ENCODE measurements at places on chromosomes 7 and 10. TPM values are rescaled to one million over a fixed set of nuclear protein-coding genes. Genes with fewer than 3 reads are reported as not detected.

Gene GRID2IP
- not detected for total RNA-seq

Gene TDRD1
- 0.21 TPM for total RNA-seq

DNA sequence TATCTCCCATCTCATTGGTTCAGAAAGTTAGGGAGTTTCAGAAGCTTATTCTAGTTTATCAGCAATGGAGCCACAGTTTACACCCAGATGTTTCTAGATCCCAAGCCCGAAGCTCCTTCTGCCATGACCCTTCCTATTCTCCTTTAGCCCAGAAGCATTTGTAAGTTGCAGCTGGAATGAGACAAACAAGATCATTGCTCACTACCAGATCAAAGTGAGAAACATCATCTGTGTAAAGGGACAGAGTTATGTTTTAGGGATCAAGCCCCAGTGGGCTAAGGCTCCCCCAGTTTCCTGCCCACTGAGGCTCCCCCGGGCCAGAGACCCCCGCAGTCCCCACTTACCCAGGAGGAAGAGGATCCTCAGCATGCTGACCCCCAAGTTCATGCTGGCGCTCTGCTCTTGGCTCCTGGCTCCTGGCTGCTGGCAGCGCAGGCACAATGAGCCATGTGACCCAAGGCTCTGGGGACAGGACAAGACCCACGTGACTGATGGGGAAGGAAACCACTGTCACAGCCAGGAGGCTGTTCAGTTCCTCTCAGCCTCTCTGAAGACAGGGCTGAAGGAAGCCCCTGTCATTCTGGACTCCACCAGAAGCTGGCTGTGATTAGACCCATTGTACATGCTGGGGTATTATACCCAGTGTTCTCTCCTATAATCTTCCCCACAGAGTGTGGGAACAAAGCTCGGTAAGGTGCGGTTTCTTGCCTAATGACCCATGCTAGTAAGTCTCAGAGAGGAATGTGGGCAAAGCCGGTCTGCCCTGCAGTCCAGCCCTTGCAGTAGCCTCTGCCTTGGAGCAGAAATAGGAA lies at the start of gene TMEM273:
TMEM273 (minus strand) TSS at position 442 of the 812 bp plus-strand sequence; CDS start at position 387, 55 bp downstream.
- H3K27ac ChIP-seq = no peak within 1 kb of the TSS
- no peaks in the 10 kb centered on the region for H3K36me3 ChIP-seq
- H3K4me1 ChIP-seq = peaks cover 23% of the 10 kb centered on the region
- H3K4me3 ChIP-seq = no peak within 1 kb of the TSS

GRCh38 chr7:129405527-129405926 lies 28.7 kb upstream of the STRIP2 start:
- H3K4me3 ChIP-seq = no peak overlapping the region
- H3K27me3 ChIP-seq = no peaks in the 10 kb centered on the region
- DNase-seq = no peak
- H3K4me1 ChIP-seq = no peaks in the 10 kb centered on the region

GRCh38 chr10:93566435-93567276 lies at the start of gene FFAR4:
TSS of gene FFAR4 (plus strand) at chr10:93566665. CDS start at chr10:93566721, 56 bp downstream.
- no peak within 1 kb of the TSS for H3K4me3 ChIP-seq
- H3K4me1 ChIP-seq = peaks cover 6% of the 10 kb centered on the region
- no peak for DNase-seq

GRCh38 chr10:102040305-102041050 lies 15.5 kb downstream of the ARMH3 start:
- peaks cover 12% of the 10 kb centered on the region for H3K4me1 ChIP-seq
- peaks cover 17% of the 10 kb centered on the region for H3K36me3 ChIP-seq
- no peaks in the 10 kb centered on the region for H3K27me3 ChIP-seq
- peak overlapping the region; percentile 48 for H3K27ac ChIP-seq
- H3K4me3 ChIP-seq = no peak overlapping the region
- no peak for DNase-seq

- H3K27me3 ChIP-seq = peaks cover 3% of the 10 kb centered on the region
- no peaks in the 10 kb centered on the region for H3K4me1 ChIP-seq
- DNase-seq = no peak
- H3K4me3 ChIP-seq = no peak overlapping the region
- H3K36me3 ChIP-seq = no peaks in the 10 kb centered on the region
- H3K27ac ChIP-seq = no peak overlapping the region
These were observed 38.2 kb upstream of the ANK3 start for GRCh38 chr10:60427709-60428386.

GRCh38 chr7:28787106-28787505 lies 171.0 kb downstream of the TRIL start:
- peaks cover 3% of the 10 kb centered on the region for H3K27me3 ChIP-seq
- peaks cover 6% of the 10 kb centered on the region for H3K4me1 ChIP-seq
- DNase-seq = no peak
- no peak overlapping the region for H3K27ac ChIP-seq
- no peaks in the 10 kb centered on the region for H3K36me3 ChIP-seq
- no peak overlapping the region for H3K4me3 ChIP-seq

Measured in activated naive CD8-positive, alpha-beta T cell treated with anti-CD3 and anti-CD28 coated beads for 36 hours (primary cell).